ENCODE measurements at places on chromosomes 3 and 15.
A peak's percentile ranks its signal among the peaks of the same experiment; 100 is the strongest.

DNA sequence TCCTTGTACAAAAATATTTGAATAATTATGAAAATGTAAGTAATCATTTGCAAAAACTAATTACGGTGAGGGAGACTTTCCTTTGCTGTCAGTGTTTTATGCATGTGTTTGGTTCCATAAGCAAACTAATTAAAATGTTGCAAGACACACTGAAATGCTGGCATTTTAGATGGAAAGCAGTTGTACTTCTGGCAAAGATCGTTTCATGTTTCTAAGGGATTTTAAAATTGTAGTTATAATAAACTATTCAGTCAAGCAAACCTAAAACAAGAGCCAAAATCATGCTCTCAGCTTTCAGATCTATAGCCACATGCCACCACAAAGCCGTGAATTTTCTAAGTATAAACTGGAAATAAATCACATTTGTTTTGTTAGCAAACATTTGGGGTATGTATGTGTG, 240.1 kb upstream of the ZNF385D start:
- DNase-seq = no peak

- DNase-seq = no peak
Observed at GRCh38 chr3:56229311-56229710, 239.0 kb downstream of the ERC2 start.

- DNase-seq = no peak
Observed at GRCh38 chr15:59148153-59148833, 43.3 kb downstream of the CCNB2 start.

DNA sequence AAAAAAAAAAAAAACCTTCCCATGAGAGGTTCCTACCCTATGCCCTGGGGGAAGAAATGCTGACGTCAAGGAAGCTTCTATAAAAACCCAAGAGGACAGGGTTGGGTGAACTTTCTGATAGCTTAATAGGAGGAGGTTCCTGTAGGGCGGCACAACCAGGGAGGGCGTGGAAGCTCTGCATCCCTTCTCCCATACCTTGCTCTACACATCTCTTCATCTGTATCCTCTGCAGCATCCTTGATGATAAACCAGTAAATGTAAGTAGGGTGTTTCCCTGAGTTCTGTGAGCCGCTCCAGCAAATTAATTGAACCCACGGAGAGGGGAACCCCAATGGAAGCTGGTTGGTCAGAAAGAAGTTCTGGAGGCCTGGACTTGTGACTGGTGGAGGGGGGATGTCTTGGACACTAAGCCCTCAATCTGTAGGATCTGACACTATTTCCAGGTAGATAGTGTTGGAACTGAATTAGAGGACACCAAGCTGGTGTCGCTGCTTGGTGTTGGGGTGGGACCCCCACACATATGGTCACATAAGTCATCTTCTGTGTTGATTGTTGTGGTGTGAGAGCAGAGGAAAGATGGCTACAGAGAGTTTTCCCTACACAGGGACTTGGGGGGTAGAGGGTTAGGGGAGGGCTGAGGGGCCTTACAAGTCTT, 91.5 kb downstream of the ST6GAL1 start:
- peak; percentile 64 for DNase-seq

All from SK-N-MC (cell line).